CD8-positive, alpha-beta memory T cell (primary cell): ENCODE measurements at places on chromosomes 1 and 21.

- DNase-seq: no peak
These were observed 74.7 kb downstream of the MEGF6 start for GRCh38 chr1:3536420-3537195.

DNA sequence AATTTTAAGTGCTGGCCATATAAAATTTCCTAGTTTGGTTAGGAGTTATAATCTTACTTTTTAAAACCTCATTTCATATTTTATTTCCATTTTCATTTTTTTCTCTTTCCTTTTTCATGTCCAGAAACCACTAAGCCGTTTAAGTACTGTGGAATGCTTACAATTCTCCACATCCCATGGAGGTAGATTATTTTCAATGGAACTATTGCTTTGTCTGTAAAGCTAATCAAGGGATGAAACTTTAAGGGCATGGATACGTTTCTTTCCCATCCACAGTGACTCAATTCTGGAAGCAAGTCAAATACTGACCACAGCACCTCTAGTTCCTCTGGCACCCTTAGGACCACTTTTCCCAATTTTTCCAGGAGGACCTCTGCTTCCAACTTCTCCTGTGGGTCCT, 139.1 kb upstream of the ZNHIT6 start:
- DNase-seq: no peak

GRCh38 chr21:42980312-42981213, 6.2 kb downstream of the PKNOX1 start:
- no peak for DNase-seq

GRCh38 chr1:182752077-182752988, 37.2 kb upstream of the NPL start:
- no peak for DNase-seq

- DNase-seq: no peak
These were observed 7.1 kb downstream of the BECN2 start for GRCh38 chr1:241964550-241965282.

DNA sequence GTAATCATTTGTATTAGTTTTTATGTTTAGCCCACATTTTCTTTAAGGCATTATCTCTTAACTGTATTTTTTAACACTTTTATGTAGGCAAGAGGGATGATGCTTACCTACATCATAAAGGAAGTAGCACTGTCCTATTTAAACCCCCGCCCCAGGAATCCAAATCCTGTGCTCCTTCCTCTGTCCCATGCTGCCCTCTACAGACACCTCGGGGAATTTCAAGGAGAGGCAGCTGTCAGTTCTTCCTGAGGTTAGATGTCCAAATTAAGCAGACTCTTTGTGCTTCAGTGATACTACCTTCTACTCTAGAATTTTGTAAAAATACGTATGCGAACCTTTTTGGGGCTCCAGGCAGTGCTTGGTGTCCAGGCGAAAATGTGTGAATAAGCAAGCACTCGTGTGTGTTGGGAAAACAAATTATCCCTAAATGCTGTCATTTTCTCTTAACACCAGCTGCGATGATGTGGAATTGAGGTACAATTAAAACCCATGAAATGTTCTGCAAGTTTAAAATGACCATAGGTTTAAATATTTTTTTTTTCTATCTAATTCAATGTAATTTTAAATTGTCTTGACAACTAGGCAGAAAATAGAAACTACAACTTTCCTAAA, 19.2 kb downstream of the CRCT1 start:
- no peak for DNase-seq

DNA sequence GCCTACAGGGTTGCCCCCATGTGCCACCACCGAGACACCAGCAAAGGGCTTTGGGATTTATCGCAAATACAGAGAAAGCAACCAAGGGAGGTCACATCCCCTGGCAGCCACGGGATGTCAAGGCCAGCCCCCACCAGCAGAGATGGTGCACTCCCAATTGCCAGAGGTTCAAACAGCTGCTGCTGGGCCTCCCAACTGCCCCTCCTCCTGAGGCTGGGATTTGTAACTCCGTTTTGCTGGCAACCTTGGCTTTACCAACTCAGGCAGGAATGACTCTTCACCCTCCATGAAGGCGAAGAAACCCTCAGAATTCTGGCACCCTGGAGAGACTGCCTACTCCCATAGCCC, 11.6 kb downstream of the TMEM53 start:
- no peak for DNase-seq

DNA sequence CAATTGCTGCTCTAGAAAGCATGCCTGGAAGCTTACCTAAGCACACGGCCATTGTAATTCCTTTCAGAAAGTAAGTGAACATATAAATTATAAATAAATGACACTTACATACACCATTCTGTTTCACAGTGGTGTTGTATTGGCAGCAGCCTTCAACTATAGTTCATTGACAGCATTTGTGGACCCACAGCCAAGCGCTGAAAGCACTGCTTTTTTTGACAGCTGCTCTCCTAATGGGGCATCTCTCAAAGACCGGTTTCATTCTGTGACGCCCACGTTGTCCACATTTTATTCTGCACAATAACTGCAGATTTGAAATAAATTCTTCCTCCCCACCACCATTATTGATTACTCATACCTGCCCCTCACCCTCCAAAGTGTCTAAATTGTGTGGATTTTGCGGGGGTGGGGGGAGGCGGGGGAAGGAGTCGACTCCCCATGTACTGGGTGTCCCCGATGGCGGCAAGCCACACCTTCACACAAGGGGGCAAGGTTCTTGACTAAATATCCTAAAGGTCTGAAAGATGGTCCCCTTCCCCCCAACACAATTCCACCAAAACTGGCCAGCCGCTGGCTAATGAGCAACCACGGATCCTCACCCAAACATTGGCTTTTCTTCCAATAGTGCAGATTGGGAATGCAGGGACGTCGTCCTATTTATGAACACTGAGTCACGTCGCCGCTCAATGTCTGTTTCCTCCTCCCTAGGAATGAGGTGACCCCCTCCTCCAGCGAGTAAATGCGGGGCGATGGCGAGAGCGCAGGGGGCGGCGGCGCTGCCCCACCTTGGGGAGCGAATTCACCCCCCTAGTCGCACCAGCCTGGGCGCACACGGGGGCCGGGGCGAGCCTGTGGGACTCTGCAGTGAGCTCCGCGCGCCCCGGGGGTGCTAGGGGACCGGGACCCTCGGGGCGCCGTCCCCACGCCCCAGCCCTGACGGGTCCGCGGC, 960 bp downstream of the RCAN1 start:
- no peak for DNase-seq

DNA sequence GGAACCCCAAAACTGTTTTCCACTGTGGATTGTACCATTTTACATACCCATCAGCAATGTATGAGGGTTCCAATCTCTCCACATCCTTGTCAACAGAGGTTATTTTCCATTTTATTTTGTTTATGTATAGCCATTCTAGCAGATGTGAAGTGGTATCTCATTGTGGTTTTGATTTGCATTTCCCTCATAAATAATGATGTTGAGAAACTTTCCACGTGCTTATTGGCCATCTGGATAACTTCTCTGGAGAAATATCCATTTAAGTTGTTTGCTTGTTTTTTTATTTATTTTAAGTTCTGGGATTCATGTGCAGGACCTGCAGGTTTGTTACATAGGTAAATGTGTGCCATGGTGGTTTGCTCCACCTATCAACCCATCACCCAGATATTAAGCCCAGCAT, 280.2 kb upstream of the USP25 start:
- DNase-seq: no peak

DNA sequence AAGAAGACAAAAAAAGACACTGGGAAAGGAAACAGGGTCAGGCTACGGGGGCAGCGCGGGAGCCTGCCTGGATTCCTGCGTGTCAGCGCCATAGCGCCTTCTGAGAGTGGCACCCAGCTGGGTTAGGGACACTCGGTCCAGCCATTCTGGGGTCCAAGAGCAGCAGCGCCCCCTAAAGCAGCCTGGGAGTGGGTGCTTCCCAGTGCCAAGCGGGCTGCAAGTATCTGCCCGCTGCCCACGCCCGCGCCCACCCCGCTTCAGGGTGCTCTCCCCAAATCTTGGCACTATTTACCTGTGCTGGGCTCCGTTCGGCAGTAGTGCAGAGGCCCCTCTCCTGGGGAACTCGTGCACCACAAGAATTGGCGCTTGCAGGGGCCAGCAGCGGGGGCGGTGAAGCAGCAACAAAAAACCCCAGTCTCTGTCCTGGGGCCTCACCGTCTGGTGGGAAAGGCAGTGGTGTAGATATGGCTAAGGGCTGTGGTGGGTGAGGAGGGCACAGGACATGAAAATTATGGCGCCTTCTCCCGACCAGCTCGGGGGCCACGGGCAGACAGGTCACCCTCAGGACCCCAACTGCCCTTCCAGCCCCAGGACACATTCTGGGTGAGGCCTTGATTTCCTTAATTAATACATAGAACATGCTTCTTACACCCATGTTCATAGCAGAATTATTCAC, 24.1 kb upstream of the LBR start:
- DNase-seq: no peak

- DNase-seq: no peak
These were observed 430.8 kb upstream of the PTBP2 start for GRCh38 chr1:96290801-96291200.

DNA sequence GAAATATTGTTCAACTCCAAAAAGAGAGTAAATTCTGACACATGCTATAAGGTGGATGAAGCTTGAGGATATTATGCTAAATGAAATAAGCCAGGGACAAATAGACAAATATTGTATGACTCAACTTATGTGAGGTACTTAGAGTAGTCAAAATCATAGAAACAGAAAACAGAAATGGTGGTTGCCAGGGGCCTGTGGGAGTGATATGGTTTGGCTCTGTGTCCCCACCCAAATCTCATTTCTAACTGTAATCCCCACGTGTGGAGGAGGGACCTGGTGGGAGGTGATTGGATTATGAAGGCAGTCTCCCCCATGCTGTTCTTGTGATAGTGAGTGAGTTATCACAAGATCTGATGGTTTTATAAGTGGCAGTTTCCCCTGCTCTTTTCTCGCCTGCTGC, 24.7 kb upstream of the DISP1 start:
- DNase-seq: no peak

DNA sequence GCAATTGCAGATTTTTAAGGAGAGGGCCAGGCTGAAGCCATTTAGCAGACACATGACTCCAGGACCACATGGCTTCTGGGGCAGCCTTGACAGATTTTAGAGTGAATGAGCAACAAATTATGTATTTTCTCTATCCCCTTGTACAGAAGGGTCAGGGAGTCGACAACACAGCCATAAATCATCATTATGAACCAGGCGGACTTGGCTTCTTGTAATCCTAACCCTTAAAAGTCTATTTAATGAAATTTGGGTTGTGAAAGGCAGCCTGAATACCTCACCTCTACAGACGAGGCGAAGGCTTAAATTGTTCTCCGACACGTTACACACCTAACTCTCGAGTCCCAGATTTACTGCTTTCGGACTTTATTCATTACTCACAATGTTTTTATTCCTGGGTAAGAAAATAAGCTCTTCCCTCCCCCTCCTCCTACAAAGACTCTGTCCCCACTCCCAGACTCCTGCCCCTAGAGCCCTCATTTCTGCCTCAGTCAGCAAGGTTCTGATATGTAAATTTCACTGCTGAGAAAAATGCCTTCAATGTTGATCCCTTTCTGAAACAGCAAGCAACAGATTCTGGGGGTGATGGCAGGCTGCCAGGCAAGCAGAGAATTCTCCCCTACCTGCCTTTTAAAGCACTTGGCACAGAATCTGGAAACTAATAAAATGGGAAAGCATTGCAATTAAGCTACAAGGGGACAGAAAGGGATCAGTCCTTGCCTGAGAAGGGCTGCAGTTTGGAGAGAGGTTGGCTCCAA, 51.6 kb downstream of the PLPP3 start:
- no peak for DNase-seq

DNA sequence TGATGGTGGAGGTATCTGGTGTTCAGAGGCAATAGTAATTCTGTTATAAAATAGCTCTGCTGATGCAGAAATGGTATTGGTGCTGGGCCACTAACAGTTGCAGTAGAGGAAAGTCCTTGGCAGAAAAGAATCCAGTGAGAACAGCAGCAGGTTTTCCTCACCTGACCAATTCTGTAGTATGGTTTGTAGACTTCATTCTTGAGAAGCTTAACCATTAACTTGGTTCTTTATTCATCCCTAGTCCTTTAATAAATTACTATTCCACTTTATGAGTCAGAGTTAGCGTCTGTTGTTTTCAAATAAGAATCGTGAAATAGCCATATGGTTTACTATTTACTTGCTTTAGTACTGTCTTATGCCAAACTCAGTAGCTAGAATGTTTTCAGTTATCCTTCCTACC, 128.5 kb upstream of the SERTAD4 start:
- no peak for DNase-seq

GRCh38 chr1:113904293-113904673, 316 bp downstream of the AP4B1 start:
- no peak for DNase-seq

DNA sequence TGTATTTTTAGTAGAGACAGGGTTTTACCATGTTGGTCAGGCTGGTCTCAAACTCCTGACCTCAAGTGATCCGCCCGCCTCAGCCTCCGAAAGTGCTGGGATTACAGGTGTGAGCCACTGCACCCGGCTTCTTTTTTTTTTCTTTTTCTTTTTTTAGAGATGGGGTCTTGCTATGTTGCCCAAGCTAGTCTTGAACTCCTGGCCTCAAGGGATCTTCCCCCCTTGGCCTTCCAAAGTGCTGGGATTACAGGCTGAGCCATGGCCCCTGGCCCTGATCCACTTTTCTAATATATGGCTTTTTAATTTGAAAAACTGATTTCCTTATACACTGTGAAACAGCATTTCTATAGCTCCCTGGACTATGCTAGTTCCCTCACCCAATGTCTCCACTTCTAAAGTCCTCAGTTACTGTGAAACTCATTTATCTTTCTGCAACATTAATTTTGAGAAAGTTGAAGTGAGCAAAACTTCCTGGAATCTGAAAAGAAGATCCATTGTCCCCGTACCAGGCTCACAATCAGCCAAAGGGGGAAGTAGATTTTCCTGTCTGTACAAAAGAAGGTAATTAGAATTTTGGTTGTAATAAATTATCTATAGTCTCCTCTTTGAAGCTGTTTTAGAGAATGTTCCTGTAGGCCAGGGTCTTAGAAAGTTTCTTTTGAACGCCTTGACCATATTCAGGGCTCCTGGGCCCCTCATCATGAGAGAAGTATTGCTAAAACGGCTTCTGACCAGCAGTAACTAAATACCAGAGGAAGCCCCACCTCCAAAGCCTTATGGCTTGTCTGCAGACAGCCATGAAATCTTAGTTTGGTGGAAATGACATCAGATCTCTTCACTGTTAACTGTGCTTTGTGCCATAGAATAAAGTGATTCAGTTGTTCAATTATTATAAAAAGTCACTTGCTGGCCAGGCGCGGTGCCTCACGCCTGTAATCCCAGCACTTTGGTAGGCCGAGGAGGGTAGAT, 34.9 kb downstream of the DEGS1 start:
- DNase-seq: no peak

DNA sequence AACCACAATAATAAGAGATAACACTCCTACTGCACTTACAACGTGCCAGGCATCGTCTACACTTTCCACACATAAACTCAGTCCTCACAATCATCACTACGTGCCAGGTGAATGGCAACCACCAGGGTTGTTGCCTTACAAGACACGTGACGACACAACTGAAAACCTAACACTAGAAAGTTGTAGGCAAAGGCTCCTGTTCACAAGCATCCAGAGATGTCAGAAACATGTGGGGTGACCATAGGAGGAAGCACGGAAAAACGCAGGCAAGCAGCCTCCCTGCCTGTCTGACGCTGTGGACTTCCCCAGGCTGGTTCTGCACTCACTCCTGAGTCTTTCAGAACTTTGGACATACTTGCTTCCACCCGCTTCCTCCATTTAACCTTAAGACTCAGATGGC, 7.0 kb downstream of the CAPZB start:
- no peak for DNase-seq

- DNase-seq: no peak
These were observed 109.3 kb downstream of the KAZN start for GRCh38 chr1:14707531-14708445.
